ENCODE measurements at places on chromosomes 6 and 20.

DNA sequence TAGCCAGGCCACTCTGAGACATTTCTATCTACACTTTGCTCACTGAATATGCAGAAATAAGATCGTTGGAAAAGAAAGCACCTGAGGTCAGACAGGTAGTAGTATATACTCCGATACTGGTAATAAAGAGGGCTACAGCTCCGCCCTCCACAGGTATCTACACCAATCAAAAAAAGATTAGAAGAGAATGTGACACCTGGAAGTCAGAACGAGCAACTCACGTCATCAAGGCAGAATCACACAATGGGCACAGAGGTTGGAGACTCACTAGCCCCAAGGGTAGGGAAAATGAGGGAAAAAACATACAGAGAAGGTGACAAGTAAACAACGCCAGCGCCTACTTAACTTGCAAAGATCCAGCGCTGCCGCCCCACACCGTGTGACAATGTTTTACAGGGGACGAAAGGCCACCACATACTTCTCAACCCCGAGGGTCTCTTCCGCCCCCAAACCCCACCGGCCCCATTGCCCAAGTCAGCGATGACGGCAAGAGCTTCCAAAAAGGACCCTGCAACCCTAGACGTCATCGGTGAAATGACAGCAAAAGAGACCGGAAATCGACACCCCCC, 653 bp downstream of the LMBRD1 start:
- peak; percentile 16 for DNase-seq

DNA sequence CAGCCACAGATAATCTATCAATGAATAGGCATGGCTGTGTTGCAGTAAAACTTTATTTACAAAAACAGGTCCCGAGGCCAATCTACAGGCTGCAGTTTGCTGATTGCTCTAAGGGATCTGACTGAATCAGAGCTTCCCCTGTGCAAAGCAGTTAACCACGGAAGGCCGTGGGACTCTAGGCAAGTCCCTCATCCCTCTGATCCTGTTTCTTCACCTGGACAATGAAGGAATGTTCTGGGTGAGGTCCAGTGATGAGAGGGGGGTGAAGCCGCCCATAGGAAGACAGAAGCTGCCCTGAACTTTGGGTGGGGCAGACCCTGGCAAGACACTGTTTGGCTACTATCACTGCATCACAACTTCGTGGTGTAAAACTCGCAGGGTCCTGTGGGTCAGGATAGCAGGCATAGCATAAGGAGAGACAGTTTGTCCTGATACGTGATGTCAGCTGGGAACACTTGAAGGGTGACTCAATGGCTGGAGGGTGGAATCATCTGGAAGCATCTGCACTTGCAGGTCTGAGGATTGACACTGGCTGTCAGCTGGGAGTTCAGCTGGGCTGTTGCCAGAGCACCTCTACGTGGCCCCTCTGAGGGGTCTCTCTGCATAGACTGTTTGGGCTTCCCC, 33.3 kb upstream of the TGM2 start:
- DNase-seq: peak; percentile 38

DNA sequence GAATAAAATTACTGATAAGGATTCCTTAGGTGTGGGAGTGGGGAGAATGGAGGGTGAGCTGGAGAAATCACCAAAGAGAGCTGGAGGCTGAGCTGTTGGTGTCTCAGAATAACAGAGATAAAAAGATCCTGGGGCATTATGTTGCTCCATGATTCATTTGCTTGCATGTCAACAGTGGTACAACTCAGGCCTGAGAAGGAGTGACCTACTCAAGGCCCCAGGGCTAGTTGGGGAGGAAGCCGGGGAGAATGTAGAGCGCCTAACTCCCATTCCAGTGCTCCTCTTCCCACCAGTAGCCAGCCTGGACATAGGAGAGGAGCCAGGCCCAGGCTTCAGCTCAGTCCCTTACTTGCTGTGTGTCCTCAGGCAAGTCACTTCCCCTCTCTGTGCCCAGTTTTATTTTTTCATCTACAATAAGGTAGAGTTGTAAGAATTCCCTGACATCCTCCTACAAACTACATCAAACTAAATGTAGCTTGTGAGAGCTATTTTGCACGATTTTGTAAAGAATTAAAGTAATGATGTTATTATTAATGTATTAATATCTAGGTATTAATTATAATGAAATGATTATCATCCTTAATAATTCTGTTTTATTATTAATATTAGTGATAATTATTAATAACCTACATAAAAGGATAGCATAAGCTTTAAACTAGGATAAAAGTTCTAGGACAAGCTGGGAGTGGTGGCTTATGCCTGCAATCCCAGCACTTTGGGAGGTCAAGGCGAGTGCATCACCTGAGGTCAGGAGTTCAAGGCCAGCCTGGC, 250.9 kb upstream of the SULF2 start:
- DNase-seq: no peak

GRCh38 chr6:43760210-43761168, 9.5 kb upstream of the VEGFA start:
- no peak for DNase-seq

- no peak for DNase-seq
These were observed 868.3 kb upstream of the FLRT3 start for GRCh38 chr20:15205719-15206118.

GRCh38 chr20:11982289-11982954, 64.7 kb downstream of the BTBD3 start:
- DNase-seq: no peak
